AG08395 (cell line): ENCODE measurements at places on chromosomes 7 and 10.

DNA sequence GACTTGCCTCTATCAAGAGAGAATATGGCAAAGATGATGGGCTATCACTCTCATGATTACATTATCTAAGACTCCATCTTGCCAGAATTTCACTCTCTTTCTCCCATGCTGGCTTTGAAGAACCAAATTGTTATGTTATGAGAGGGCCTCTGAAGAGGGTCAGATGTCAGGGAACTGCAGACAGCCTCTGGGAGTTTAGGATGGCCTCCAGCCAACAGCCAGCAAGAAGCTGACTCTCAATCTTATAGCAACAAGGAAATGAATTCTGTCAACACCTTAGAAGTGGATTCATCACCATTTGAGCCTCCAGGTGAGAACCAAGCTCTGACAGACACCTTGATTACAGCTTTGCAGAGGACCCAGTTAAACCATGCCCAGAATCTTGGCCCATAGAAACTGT, 33.6 kb downstream of the ZNF22 start:
- no peak for DNase-seq

DNA sequence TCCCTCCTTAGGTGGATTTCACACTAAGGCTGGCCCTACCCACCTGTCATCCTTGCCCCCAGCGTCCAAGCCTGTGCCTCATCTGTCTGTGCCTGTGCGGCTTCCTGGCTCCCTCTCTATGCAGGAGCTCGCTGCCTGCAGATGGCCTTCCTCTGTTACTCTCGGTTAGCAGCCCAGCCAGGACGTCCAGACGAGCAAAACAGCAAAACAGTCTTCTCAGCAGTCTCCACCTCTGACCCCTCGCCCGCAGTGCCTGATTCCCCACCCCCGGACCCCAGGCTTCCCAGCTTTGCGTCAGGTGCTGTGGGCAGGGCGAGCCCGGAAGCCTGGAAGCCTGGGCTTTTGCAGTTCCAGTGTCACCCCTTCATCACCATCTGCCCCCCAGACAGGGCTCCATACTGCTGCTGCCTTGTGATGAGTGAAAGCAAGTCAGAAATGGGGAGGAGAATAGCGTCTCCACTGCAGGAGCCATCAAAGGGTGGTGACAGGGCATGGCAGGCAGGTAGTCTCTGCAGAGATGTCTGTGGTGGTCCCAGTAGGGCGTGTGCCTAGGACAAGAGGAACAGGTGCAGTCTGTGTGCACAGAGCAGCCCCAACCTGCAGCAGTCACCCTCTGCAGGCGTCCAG, 88.5 kb downstream of the ADCY1 start:
- DNase-seq: no peak

DNA sequence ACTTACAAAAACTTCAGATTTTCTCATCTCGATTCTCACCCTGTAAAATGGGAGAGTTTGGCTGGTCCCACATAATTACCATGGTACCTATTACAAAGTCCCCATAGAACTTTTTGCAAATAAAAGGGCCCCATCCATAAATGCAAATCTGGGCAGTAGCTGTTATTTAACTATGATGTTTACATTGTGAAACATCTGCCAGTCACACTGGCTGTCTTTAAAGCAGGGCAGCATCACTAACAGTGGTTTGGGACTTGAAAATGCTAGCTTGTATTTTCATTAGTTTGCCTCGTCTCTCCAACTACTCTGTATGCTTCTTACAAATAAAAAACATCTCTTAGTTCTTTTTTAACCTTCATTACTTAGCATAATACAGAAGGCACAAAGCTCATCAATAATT, 240.7 kb downstream of the FZD1 start:
- DNase-seq: no peak

DNA sequence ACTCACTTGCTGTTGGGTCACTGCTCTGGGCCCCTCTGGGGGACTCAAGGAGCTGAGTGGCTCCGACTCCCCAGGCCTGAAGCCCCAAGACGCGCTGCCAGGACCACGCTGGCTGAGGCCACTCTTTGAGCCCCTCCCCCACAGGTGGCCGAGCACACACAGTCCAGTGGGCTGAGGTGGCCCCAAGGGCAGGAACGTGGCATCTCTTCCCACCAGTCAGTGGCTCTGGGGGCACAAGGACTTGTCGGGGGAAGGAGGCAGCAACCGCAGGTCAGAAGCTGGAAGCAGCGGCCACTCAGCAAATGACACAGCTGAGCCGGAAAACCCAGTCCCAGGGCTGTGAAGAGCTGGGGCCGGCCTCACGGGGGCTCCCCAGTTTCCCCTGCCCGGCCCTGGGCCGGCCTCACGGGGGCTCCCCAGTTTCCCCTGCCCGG, 24.1 kb downstream of the GRIFIN start:
- DNase-seq: no peak

DNA sequence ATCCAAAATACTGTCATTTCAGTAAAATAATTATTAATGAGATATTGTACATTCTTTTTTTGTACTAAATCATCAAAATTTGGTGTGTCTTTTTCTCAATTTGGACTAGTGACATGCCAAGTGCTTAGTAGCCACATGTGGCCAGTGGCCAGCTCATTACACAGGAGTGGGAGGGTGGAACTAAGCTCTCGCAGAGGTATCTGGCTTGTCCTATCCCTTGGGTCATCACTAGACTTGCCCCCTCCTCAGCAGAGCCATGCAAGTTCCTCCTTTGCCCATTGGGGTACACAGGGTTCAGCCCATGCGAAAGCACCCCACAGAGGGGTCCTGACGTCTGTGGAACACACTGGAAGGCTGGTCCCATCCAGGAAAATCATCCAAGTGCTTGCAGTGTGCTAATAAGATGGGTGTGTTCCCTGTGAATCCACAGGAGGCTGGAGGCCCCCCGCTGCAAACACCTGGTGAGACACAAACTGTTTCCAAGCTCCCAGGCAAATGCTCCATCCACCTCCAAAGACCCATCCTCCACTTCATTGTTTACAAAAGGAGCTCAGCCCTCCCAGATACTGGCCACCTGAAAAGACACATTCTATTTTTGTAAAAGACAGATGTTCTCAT, 1.3 kb downstream of the ARHGAP22 start:
- DNase-seq: no peak

GRCh38 chr10:11849277-11849676, 26.1 kb downstream of the PROSER2 start:
- DNase-seq: no peak

GRCh38 chr7:55172161-55172560, 153.3 kb downstream of the EGFR start:
- no peak for DNase-seq
